ENCODE measurements at places on chromosomes 1 and 21.
A peak's percentile ranks its signal among the peaks of the same experiment; 100 is the strongest.

DNA sequence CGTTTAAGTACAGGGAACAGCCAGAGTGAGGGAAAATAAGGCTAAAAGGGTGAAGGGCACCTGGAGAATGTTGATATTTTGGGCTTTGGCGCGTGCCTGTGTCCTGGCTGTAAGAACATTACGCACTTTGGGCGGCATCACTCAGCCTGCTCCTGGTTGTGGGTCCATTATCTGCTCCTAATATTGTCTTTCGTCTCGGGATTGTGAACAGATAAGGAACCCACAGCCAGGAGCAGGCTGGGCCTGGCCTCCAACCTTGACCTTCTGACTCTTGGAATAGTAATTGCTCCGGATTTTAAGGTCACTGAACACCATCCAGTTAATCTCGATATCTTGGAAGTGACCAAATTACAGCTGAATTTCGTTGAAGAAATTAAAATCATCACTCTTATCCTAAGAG lies 61.9 kb downstream of the TCP10L start:
- DNase-seq: no peak

GRCh38 chr1:149995927-149996326 lies 14.6 kb downstream of the OTUD7B start:
- DNase-seq: no peak

GRCh38 chr1:57512386-57512785 lies 88.5 kb upstream of the DAB1 start:
- DNase-seq: no peak

DNA sequence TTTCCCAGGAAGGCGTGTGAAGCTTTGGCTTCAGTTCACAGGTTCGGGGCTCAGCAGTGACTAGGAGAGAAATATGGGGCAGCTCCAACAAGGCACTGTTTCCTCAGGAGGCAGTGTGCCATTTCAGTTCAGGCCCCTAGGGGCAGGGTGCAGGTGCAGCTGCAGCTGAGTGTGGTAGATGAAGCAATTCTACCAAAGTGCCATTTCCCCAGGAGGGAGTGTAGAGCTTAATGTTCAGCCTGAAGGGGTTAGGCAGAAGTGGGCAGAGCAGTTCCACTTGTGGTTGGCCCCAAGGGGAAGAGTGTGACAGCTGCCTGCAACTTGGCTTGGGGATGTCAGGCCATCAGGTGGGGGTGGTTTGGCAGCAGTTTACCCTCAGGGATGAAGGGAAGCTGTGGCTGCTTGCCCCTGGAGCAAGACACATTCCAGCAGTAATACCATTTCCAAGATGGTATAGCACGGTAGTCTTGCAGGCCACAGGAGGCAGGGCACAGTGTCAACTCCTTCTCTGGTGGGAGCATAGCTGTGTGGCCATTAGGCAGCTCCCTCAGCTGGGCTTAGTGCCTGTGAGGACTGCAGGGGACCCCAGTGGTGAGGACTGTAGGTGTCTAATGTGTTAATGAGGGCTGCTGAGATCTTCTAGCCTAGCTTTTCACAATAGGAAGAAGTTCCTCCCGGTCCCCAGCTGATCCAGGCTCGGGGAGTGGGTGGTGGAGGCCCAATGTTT lies 34.7 kb downstream of the RGSL1 start:
- DNase-seq: peak; percentile 44

- no peak for DNase-seq
Measured at GRCh38 chr1:157088607-157089006, 11.0 kb downstream of the ETV3L start.

DNA sequence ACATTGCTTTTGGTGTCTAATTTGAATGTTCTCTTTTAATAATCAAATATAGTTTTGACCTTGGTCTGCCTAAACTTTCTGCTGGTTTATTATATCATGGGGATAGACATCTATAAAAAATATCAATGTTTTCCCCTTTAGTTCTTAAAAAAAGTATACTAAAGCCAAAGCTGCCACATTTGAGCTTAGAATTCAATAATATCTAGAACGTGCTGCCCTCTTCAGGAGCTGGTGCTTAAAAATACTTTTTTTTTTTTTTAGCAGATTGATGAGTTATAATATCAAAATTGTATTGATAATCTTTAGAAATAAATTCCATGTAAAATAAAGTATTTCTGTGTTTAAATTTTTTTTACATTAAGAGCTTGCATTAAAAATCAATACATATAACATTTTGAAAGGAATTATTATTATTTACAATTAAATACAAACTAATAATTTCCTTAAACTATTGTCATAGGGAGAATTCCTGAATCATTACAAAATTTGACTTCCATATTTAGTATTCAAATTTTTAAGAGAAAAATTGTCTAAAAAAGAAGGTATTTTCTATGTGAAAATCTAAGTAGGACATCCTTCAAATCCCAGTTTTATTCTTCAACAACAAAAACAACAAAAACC lies 40.1 kb upstream of the ADGRL2 start:
- no peak for DNase-seq

GRCh38 chr1:200960948-200961340 lies 62.6 kb downstream of the KIF21B start:
- DNase-seq: no peak

GRCh38 chr1:31412205-31412604 lies 808 bp upstream of the SERINC2 start:
- DNase-seq: no peak

DNA sequence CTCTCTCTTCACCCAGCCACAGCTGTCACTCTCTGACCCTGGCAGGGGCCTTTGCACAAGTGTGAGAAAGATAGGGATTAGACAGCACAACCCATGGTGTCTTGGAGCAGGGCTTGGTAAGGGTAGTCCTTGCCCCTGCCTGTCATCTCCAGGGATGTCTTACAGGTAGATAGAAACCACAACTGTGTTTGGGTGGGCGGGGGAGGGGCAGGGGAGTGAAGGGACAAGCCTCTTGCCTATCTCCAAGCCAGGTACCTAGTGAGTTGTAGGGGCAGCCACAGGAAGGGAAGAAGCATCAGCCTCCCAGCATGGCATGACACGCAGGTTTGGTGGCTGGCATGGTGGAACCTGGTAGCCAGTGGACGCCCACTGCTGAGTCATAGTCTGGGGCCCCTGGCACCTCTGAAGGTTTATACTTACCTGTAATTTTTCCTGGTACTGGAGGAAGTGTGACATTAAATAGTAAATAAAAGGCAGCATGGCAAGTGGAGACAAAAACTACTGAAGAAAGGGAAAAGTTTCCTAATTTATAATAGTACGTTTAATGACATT lies 97.5 kb downstream of the CLEC20A start:
- DNase-seq: peak; percentile 62

GRCh38 chr1:154609398-154610380 lies 1.7 kb upstream of the ADAR start:
- no peak for DNase-seq

DNA sequence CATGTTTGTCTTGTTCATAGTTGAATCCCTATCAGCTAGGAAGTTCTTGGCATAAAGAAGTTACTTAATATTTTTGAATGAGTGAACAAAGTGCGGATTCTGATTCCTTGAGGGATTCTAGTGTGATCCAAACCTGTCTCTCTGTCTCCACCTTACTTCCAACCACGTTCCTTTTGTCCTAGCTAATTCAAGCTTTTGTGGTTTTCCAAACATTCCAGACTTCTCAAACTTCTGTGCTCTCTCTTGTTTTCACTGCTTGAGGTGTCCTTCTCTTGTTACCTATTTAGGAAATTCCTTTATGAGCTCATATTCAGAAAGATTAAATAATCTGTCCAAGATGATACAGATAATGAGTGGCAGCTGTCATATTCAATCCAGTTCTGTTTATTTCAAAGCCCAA lies 353.2 kb downstream of the PTBP2 start:
- DNase-seq: no peak

DNA sequence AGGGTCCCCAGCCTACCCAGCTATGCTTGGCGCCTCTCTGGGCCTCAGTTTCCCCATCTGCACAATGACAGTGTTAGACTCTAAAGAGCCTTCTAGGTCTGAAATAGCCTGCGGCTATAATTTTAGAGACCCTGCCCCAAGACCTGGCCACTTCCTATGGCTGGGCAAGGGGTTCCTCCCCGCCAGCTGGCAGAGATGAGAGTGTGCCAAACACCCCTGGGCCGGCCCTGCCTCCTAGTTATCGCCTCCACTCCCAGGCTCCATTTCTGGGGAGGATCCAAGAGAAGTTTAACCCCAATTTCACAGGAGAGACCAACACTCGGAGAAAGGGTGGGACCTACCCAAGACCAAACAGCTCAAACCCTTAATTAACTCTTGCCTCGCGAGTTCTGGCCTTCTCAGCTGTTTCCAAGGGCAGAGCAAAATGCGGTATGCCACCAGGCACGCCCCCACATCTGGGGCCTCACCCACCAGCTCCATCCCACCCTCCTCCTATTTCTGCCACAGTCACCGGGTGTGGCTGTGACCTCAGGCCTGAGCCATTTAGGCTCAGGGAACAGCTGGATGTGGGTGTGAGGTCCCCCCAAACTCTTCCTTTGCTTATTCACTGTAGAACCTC lies 35.7 kb downstream of the TTC39A start:
- no peak for DNase-seq

- DNase-seq: peak; percentile 77
Measured at GRCh38 chr1:29227511-29227910, 3.2 kb downstream of the MECR start.

DNA sequence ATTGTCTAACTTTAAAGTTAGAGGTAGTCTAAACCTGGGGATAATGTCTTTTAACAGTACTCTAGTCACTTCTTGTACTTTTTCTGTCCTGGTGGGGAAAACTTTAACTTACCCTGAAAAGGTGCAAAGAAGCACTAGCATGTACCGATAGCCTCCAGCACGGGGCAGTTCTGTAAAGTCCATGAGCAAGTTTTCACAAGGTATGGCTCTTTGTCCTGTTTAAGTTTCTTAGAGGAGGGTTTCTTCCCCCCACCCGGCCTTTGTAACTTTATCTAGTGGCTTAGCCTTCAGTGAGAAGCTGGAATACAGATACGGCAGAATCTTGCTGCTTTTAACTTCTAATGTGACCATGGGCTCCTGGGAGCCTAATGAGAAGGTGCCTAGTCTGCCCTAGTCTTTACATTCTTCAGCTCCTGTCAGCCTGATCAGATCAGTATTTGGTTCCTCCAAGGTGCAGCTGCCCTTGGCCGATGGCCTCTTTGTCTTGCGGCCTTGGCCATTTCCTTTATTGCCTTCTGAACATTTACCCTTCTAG lies 39.8 kb upstream of the CFAP126 start:
- no peak for DNase-seq

DNA sequence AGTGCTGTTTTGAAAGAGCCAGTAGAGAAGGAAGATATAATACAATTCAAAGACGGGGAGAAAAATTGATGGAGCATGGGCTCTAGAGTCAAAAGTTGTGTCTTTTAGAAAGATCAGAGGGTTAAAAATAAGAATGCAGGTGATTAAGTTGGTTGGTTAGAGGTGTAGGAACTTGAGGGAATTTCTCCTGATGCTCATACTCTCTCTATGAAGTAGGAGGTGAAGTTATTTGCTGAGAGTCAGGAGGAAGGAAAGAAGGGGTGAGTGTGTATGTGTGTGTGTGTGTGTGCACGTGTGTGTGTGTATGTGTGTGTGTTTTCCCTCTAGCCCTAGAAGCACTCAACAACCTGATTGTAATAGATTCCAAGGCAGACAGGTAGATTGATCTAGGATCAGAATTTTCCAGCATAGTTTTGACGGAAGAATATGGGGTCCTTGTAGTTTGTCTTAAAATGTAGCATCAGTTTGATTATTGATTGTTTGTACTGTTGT lies 88.3 kb upstream of the MACF1 start:
- DNase-seq: no peak

- DNase-seq: no peak
Measured at GRCh38 chr1:183896466-183897048, 91.6 kb downstream of the RGL1 start.
